Calu3 (cell line): ENCODE measurements at places on chromosomes 1 and 21. TPM values are rescaled to one million over a fixed set of nuclear protein-coding genes. Genes with fewer than 3 reads are reported as not detected.

Gene ATG4C
- total RNA-seq: 9.1 and 12.4 TPM in 2 replicates

Gene TCHH
- total RNA-seq: 0.07 TPM in 1 of 2 replicates, not detected in the other

Gene S100A8
- total RNA-seq: not detected in 2 replicates

Gene LCE3D
- total RNA-seq: not detected in 2 replicates

DNA sequence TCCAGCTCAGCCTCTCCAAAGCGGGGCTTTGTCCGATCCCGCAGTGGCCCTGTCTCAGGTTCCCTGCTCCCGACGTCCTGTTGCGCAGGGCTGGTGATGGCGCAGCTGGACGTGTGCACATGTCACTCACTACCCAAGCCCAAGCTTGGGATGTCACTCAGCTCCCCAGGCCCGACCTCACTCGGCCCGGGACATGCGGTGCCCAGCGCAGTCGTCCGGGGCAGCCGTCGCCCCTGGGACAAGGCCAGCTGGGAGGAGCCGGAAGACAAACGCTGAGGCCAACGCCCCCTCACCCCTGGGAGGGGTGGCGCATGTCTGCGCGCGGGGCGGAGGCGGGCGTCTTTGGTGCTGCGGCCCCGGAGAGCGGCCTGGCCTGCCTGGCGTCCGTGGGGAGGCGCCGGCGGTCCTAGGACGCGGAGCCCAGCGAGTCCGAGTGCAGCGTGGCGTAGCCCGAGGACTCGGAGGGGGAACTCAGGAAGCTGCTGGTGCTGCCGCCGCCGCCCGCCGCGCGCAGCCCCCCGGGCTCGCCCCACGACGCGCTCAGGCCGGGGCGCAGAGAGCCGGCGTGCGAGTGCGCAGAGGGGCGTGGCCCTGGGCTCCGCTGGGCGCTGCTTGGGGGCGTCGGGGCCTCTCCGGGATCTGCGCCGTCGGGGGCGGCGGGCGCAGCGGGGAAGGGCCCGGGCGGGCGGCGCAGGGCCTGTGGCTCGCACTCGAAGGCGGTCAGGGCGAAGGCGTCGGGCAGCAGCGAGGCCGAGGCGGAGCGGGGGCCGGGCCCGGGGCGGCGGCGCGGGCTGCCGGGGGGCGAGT, 5.2 kb downstream of the HES3 start:
- DNase-seq: no peak

DNA sequence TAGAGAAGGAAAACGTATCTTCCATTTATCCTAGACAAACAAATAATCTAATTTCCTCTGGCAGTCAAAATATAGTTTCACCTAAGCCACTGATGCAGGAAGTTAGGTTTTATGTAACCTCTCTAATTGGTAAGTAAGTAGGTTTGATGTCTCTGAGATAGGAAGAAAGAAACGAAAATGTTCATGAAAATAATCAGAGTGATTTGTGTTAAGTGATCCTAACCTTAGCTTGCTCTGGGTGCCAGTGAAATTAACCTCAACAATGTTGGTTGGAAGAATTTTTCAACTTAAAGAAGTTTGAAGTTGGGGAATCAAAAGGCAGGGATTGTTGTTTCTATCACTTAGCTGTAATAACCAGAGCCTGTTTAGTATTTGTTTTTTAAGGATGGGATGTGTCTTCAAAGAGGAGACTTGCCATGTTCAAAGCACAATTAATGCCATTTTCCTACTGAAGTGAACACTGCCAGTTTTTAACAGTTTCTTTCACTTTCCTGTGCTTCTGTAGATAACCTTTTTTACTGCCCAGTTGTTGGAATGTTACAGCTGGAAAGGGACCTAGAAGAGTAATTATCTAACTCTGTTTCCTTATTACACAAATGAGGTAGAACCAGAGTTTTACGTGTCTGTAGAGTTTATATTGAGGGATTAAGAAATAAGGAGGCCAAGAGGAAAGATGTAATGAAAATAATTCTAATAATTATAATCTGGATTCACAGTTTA, 18.4 kb downstream of the HIPK1 start:
- DNase-seq: no peak

DNA sequence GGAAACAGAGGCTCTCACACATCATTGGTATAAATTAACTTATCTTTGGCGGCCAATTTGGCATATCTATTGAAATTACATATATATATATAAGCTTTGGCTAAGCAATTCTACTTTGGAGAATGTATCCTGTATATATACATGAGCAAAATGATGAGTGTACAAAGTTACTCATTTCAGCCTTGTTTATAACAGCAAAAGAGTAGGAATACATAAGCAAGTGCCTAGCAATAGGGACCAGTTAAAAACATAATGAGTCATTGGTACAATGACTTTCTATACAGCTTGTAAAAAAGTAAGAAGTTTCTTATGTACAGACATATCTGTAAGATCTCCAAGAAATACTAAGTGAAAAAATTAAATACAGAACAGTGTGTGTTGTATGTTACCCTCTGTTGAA, 190.8 kb downstream of the LTN1 start:
- DNase-seq: no peak

DNA sequence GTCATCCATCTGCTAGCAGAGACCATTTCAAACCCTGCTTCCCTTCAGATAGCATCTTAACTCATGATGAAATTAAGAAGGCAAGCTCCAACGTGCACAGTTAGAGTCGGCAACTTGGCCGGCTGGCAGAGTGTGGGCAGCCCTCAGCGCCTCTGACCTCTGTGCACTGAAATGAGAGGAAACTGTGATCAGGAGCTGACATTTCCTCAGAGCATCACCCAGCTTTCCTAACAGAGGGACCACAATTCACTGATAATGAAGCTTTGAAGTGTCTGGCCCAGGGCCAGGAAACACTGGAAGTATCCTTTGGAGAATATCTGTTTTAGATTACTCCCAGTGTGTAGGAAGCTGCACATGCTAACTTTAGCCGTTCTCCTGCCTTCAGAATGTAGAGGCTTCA, 145.0 kb upstream of the ZC3H11B start:
- DNase-seq: no peak

Gene TCP10L
- 0.51 TPM in 1 of 2 replicates, not detected in the other for total RNA-seq

Gene CAMK1G
- not detected in 2 replicates for total RNA-seq

Gene KRTAP27-1
- not detected in 2 replicates for total RNA-seq

Gene DCDC2B
- total RNA-seq: not detected in 2 replicates

Gene FALEC
- total RNA-seq: 0.71 TPM in 1 of 2 replicates, not detected in the other

DNA sequence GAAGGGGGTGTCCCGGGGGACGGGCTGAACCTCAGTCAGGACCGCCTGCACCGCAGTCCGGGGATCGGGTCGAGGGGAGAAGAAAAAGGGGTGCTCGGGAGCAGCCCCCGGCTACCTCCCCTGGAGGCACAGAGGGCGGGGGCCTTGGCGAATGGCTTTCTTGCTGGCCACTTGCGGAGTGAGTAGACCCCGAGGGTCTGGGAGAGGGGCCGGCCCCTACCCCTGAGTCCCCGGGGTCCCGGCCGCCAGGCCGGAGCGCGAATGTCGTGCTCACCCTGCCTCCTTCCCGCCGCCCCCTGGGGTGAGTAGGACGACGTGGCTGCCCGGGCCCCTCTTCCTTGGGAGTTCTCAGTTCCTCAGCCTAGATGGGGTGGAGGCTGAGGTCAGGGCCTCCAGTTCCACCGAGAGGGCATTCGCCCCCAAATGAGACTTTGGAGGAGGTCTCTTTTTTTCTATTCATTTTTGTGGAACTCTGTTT, 113.0 kb downstream of the OSBPL9 start:
- no peak for DNase-seq

Gene RGS1
- not detected in 2 replicates for total RNA-seq

- no peak for DNase-seq
Observed at GRCh38 chr1:87615491-87615890, 286.8 kb downstream of the LMO4 start.
